Endothelial cell (in vitro differentiated cells): ENCODE measurements at places on chromosomes 16 and 17. TPM values are rescaled to one million over a fixed set of nuclear protein-coding genes. Genes with fewer than 3 reads are reported as not detected.

GRCh38 chr17:79595921-79596320 is 14.9 kb downstream of the RBFOX3 start:
- no peak for DNase-seq
- no peaks in the 10 kb centered on the region for H3K4me1 ChIP-seq
- no peak overlapping the region for H3K4me3 ChIP-seq

DNA sequence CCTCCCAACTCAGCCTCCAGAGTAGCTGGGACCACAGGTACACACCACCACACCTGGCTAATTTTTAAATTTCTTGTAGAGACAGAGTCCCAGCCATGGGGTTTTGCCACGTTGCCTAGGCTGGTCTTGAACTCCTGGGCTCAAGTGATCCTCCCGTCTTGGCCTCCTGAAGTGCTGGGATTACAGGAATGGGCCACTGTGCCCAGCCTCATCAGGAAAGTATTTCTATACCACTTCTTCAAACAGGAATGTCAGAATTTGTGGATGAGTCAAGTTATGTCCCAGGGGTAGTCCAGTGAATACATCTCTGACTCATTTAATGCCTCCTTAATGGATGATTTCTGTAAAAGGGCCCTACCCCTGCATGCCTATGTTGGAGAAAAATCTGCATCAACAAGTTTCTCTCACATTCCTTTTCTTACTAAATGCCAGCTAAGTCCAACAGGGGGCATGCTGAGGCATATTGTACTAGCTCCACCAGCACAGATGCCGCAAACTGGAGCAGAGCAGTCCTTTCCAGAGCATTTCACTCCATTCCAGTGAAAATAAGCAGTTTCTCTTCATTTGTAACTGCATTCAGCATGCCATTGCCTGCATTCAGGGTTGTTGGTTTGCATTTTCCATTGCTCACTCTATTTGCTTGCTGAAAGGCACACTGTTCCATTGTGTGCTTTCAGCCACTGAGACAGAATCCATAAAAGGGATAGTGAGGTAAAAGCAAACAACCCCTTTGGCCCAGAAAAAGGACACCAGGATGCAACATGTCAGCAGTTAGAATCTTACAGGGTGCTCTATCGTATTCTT is 5.3 kb upstream of the CAVIN1 start:
- no peaks in the 10 kb centered on the region for H3K36me3 ChIP-seq
- peak; percentile 62 for DNase-seq
- peaks cover 12% of the 10 kb centered on the region for H3K4me1 ChIP-seq

- H3K27me3 ChIP-seq: peaks cover 36% of the 10 kb centered on the region
- H3K36me3 ChIP-seq: peaks cover 11% of the 10 kb centered on the region
- no peak overlapping the region for H3K27ac ChIP-seq
Observed at GRCh38 chr16:57527027-57527426, 9.3 kb downstream of the CCDC102A start.

- no peaks in the 10 kb centered on the region for H3K36me3 ChIP-seq
- DNase-seq: no peak
- no peaks in the 10 kb centered on the region for H3K27me3 ChIP-seq
- peaks cover 19% of the 10 kb centered on the region for H3K4me1 ChIP-seq
- H3K4me3 ChIP-seq: no peak overlapping the region
- no peak overlapping the region for H3K27ac ChIP-seq
Observed at GRCh38 chr17:62720126-62720850, 87.8 kb downstream of the MARCHF10 start.

- no peak overlapping the region for H3K4me3 ChIP-seq
- H3K4me1 ChIP-seq: peaks cover 3% of the 10 kb centered on the region
- H3K27ac ChIP-seq: no peak overlapping the region
- H3K36me3 ChIP-seq: peaks cover 4% of the 10 kb centered on the region
Observed at GRCh38 chr17:82365606-82366295, 5.8 kb upstream of the UTS2R start.

DNA sequence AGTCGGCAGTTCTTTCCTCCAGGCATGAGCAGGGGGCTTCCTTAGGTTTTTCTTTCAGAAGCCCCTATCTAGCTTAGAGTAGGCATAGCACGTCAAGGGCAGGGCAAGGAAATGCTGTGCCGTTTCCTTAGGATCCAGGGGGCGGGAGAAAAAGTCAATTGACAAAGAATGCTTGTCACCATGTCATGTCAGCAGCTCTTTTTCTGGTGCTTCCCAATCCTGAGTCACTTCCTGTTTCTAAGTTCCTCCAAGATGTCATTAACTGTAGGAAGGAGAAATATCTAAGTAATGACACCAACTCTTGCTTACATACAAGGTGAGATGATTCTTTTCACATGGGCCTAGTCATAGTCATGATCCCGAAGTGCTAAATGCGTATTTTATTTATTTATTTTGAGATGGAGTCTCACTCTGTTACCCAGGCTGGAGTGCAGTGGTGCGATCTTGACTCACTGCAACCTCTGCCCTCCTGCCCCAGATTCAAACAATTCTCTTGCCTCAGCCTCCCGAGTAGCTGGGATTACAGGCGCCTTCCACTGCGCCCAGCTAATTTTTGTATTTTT is 35.2 kb downstream of the GJC1 start:
- H3K4me3 ChIP-seq: no peak overlapping the region
- no peaks in the 10 kb centered on the region for H3K27me3 ChIP-seq
- peaks cover 25% of the 10 kb centered on the region for H3K4me1 ChIP-seq
- peak overlapping the region; percentile 97 for H3K27ac ChIP-seq

DNA sequence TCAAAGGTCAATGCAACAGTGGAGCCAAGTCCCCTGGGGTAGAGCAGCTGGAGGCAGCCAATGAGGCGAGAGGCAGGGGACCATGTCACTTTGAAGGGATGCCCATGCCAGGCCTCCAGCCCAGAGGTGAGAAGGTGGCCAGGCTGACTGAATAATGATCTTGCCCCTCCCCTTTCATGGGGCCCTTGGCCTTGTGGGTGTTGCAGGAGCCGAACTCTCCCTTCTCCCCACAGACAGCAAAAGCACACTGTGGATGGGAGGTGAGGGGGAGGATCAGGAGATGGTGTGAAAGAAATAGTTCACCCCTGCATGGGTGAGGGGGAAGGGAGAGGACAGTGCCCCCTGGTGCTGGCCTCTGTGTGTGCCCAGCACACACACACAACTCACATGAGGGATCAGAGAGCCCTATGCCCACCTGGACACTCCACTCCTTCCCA is 15.8 kb upstream of the TBX21 start:
- H3K27ac ChIP-seq: no peak overlapping the region
- DNase-seq: no peak
- H3K4me1 ChIP-seq: peaks cover 15% of the 10 kb centered on the region

DNA sequence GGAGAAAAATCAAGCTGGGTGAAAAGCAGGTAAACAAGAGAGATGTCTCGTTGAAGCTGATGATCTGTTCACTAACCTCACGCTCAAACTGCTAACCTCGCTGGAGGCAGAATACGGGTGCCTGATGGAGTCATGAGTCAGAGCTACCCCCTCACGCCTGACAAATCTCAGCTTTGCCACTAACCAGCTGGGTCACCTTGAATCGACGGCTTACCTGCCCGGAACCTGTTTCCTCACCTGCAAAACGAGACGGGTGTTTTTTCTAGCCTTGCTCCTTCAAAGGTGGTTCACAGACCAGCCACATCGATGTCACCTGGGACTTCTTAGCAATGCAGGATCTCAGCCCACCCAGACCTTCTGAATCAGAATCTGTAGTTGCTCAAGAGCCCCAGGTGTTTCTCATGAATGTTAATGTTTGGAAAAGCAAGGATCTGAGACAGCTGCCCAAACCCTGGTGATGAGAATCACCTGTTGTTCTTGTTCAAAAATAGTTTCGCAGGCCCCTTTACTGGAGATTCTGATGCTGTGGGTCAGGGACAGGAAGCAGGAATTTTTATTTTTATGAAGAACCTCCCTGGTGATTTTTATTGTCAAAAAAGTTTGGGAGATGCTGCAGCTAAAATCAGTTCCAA is 56.9 kb downstream of the MARCHF10 start:
- no peak overlapping the region for H3K4me3 ChIP-seq
- no peaks in the 10 kb centered on the region for H3K36me3 ChIP-seq

GRCh38 chr16:3819746-3820724 is 60.5 kb downstream of the CREBBP start:
- peaks cover 8% of the 10 kb centered on the region for H3K36me3 ChIP-seq
- peaks cover 33% of the 10 kb centered on the region for H3K4me1 ChIP-seq
- DNase-seq: no peak
- peaks cover 6% of the 10 kb centered on the region for H3K27me3 ChIP-seq

DNA sequence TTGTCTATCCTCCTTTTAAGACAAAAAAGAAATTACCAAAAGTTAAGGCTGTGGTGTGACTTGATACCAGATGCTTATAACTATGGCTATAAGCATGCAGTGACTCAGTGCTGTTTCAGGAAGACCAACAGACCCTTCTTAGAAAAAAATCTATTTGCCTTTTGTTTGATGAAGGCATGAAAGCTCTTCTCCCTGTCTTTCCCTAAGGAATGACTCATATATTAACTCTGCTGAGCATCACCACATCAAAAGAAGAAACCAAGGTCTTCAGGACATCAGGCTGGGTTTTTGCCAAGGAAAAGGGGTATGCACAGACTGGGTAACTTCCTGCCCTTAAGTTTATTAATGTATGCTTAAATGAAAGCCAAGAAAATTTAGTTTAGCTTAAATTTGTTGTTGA is 47.1 kb downstream of the VMP1 start:
- DNase-seq: no peak
- H3K4me3 ChIP-seq: no peak overlapping the region
- no peaks in the 10 kb centered on the region for H3K4me1 ChIP-seq
- H3K27me3 ChIP-seq: no peaks in the 10 kb centered on the region

DNA sequence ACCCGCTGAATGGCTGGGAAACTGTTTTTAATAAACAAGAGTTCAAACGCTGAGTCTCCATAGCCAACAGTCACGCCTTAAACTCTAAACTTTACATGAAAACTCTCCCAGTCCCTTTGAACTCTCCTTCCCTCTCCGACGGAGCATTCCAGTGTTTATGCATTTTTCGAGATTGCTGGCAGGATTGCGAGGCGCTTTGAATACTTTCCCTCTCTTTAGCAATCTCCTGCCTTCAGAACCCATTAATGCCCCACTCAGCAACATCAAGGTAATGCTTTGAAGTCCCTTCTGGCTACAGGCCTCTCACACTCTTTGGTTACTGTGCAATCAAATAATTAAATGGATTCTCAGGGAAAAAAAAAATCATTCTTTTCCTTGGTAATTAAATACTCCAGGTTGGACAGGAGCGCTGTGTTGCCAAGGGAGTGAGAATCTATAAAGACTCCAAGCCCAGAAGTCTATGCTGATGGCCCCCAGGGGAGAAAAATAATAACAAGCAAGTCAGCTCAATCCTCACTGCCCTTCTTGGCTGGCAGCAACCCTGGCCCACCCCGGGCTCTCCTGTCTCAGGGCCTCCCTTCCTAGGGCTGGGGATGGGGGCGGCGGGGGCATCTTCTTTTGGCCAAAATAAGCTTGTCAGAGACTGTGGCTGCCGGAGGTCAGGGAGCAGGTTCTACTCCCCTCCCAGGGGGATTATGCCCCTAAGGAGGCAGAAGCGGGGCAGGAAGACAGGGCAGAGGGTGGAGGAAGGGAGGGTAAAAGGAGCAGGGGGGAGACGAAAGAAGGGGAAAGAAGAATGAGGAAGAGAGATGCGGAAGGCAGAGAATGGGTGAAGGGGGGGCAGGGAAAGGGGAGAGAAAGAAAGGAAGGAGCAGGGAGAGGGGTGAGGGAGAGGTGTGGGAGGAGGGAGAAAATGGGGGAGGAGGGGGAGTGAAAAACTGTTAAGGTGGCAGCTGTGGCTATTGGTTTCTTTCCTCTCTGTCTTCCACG is 45.2 kb downstream of the AXIN2 start:
- H3K4me3 ChIP-seq: no peak overlapping the region
- H3K4me1 ChIP-seq: no peaks in the 10 kb centered on the region
- no peaks in the 10 kb centered on the region for H3K36me3 ChIP-seq
- no peak for DNase-seq
- no peak overlapping the region for H3K27ac ChIP-seq

GRCh38 chr16:15510992-15511391 is 76.6 kb downstream of the BMERB1 start:
- H3K4me1 ChIP-seq: peaks cover 21% of the 10 kb centered on the region
- H3K27me3 ChIP-seq: peaks cover 7% of the 10 kb centered on the region
- H3K27ac ChIP-seq: no peak overlapping the region
- H3K36me3 ChIP-seq: peaks cover 6% of the 10 kb centered on the region
- no peak overlapping the region for H3K4me3 ChIP-seq
- DNase-seq: no peak

DNA sequence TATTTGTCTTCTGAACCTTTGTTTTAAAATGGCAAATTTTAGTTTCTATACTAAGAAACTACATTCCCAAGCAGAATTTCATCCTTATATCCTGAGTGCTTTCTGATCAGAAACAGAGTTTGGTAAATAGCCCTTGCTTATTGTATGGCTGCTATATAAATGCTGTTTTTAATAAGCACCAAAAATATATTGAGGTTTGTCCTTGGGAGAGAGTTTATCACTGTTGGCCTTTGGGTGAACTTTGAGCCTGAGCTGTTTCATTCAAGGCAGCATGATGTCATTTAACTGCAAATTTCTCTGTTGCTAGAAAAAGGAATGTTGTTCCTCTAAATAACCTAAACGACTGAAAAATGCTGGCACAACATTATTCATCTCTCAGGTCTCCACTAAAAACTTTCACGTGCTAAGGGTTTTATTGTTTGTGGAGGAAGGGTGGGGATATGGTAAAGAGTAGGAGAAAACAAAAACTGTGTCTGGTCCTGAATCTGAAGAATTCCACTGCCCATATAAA is 334.3 kb upstream of the TBX2 start:
- H3K4me1 ChIP-seq: no peaks in the 10 kb centered on the region
- H3K27me3 ChIP-seq: no peaks in the 10 kb centered on the region
- DNase-seq: no peak
- H3K36me3 ChIP-seq: no peaks in the 10 kb centered on the region
- H3K27ac ChIP-seq: no peak overlapping the region

DNA sequence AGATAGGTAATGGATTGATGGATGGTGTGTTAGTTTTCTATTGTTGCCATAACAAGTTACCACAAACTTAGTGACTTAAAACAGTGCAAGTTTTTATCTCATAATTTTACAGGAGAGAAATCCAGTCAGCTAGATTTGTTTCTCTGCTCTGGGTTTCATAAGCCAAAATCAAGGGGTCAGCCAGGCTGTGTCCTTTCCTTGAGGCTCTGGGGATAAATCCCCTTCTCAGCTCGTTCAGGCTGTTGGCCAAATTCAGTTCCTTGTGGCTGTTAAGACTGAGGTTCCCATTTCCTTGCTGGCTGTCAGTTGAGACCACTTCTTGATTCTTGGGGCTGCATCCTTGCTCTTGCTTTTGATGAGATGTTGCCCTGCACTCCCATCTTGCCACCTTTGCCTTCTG is 204.9 kb upstream of the CDH13 start:
- no peak for DNase-seq
- no peak overlapping the region for H3K27ac ChIP-seq
- no peaks in the 10 kb centered on the region for H3K36me3 ChIP-seq
- H3K4me3 ChIP-seq: no peak overlapping the region
- H3K27me3 ChIP-seq: no peaks in the 10 kb centered on the region

- H3K27ac ChIP-seq: no peak overlapping the region
- peaks cover 14% of the 10 kb centered on the region for H3K4me1 ChIP-seq
- no peaks in the 10 kb centered on the region for H3K27me3 ChIP-seq
Observed at GRCh38 chr16:87274794-87275193, 42.4 kb downstream of the C16orf95 start.

TSPOAP1 gene
- 1.3 TPM for total RNA-seq

MT1M gene
- not detected for total RNA-seq

MARCHF10 gene
- not detected for total RNA-seq

ANKRD13B gene
- 7.6 TPM for total RNA-seq
